ENCODE measurements at places on chromosomes 2 and 18. TPM values are rescaled to one million over a fixed set of nuclear protein-coding genes. Genes with fewer than 3 reads are reported as not detected.

The SLC11A1 gene
- 0.29 TPM for total RNA-seq

The KCNE4 gene
- 0.18 TPM for total RNA-seq

The SGPP2 gene
- not detected for total RNA-seq

The EPB41L5 gene
- total RNA-seq, result 4.4 TPM

The BOK gene
- 45.3 TPM for total RNA-seq

The HOXD12 gene
- not detected for total RNA-seq

The CLIP4 gene
- total RNA-seq, result 43.8 TPM

The DAW1 gene
- 9.8 TPM for total RNA-seq

The CCDC141 gene
- not detected for total RNA-seq

The HOXD3 gene
- total RNA-seq, result 1.7 TPM

The TFCP2L1 gene
- total RNA-seq, result not detected

The RGPD3 gene
- total RNA-seq, result 0.18 TPM

The LTBP1 gene
- 376 TPM for total RNA-seq

The COL4A3 gene
- total RNA-seq, result not detected

The IL36RN gene
- total RNA-seq, result not detected

The KCNK3 gene
- total RNA-seq, result not detected

The PTPRN gene
- 1.2 TPM for total RNA-seq

The CHPF gene
- 297 TPM for total RNA-seq

The FRZB gene
- total RNA-seq, result under 0.01 TPM

The FEV gene
- total RNA-seq, result not detected

The C2orf78 gene
- total RNA-seq, result not detected

The CYP27C1 gene
- not detected for total RNA-seq

The ZCCHC2 gene
- 1.6 TPM for total RNA-seq

The TMEM247 gene
- not detected for total RNA-seq

All from myometrial cell (primary cell).